Naive thymus-derived CD4-positive, alpha-beta T cell (primary cell): ENCODE measurements at places on chromosomes 16 and 17.

- DNase-seq: no peak
Measured at GRCh38 chr17:4998732-4999429, 1.1 kb downstream of the KIF1C start.

- DNase-seq: no peak
Measured at GRCh38 chr16:87692176-87692575, 73.6 kb downstream of the KLHDC4 start.

GRCh38 chr17:14305785-14306496, 5.1 kb downstream of the HS3ST3B1 start:
- no peak for DNase-seq

- peak; percentile 24 for DNase-seq
Measured at GRCh38 chr17:60971515-60972369, 294.1 kb downstream of the BCAS3 start.

DNA sequence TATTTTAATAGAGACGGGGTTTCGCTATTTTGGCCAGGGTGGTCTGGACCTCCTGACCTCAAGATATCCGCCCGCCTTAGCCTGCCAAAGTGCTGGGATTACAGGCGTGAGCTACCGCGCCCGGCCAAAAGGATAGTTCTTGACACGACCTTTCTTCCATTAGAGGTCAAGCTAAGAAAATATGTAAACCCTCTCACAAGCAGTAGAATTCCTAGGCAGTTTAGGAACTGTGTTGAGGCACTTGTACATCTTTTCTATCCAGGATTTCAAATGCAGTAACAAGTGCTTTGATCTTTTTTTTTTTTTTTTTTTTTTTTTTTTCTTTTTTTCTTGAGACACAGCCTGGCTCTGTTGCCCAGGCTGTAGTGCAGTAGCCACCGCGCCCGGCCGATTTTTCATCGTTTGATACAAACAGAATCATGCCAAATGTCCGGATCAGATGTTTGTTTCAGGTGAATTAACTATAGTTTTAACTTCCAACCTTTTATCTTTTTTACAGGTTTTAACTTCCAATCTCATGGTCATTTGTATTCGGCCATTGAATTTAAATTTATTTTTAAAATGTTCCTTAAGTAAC, 1.5 kb upstream of the ARL6IP1 start:
- DNase-seq: no peak

- DNase-seq: no peak
Measured at GRCh38 chr17:60231691-60232090, 81.9 kb downstream of the CA4 start.

DNA sequence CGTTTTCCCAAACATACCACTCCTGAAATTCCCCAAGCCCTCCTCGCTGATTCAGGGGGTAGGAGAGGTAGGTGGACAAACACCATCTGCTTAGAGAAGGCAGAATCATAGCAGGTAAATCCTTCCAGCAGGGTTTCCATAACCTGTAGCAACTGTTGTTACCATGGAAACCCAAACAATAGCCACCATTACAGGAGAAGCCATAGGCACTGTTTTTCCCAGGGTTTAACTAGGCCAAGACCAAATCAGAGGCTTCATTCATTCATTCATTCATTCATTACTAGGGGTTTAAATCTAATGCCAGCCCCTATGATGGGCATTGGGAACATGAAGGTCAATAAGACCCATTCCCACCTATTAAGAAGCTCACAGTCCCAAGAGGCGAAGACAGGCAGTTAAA, 25.5 kb upstream of the CIITA start:
- DNase-seq: no peak
